Activated CD4-positive, alpha-beta T cell treated with anti-CD3 and anti-CD28 coated beads, Interleukin-2, amount 50 U/mL, for 24 hours (primary cell): ENCODE measurements at places on chromosomes 13 and 19.

DNA sequence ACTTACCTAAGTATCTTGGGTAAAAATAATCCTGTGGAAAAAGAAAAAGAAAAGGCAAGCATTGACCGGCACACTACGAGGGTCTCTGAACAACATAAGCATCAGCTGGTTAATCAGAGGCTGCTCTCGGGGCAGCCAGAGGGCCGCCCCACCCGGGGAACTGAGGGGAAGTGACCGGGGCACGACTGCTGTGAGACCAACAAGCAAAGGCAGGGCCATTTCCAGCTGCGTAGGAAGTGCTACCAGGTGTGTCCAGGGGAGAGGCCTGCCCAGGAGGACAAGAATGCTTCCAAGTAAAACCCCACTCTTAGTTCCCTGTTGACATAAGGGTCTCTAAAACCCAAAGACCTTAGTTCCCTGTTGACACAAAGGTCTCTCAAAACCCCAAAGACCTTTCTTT is 15.9 kb downstream of the GAS6 start:
- no peak for DNase-seq

DNA sequence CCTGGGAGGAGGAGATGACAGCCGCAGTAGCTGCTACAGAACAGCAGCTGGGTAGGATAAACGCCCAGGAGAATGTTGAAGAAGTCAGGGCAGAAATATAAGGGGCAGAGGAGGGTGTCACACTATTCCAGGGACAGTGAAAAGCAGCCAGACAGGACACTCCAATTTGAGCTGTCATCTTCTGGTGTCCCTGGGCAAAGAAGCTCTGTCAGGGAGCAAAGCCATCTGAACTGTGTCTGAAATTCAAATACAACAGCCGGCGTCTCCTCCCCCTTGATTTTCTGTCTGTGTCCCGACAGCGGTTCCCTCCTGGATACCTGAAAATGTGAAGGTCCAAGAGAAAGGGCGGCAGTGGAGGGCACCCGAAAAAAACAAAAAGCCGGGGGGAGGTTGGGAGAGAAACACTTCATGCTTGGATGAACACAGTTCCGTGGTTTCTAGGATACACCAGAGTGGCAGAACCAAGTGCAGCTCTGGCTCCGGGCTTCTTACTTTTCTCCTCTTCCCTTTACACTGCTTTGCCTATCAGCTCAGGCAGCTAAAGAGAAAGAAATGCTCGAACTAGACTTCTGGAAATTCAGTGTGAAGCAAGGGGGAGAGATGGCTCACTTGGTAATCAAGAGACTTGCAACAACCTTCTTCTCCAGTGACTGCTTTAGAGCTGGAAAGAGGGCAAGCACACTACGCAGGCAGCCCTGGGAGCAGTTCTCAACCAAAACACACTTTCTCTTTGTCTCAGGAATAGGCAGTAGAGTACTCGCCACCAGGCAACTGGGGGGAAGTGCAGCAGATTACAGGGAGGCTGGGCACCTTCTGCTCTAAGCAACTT is 465.6 kb downstream of the ITGBL1 start:
- DNase-seq, result no peak

DNA sequence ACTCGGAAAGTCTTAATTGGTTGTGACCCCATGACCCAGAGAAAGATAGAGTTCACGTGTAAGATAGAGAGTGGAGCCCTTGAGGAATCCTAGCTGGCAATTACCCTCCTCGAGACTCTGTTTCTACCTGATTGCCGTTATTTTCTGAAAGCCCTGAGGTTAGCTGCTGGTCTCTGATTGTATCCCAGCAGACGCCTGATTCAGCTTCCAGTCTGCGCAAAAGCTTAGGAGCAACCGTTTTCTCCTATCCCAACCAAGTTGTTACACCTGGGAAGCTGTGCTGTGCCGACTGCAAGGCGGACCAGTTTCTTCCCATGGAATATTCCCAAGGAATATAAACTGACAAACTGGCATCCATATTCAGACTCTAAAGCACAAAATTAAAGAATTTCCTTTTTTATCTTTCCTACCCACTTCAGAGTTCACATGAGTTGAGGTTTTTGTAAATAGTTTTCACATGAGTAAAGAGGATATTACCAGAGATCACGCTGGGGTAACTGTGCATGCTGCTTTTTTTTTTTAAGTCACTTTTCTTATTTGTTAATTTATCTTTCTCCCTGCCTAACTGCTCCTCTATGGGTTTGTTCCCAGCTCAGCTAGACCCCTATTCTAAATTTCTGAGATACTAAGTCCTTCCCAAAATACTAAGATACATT is 1.5 kb upstream of the TRPC4 start:
- no peak for DNase-seq

DNA sequence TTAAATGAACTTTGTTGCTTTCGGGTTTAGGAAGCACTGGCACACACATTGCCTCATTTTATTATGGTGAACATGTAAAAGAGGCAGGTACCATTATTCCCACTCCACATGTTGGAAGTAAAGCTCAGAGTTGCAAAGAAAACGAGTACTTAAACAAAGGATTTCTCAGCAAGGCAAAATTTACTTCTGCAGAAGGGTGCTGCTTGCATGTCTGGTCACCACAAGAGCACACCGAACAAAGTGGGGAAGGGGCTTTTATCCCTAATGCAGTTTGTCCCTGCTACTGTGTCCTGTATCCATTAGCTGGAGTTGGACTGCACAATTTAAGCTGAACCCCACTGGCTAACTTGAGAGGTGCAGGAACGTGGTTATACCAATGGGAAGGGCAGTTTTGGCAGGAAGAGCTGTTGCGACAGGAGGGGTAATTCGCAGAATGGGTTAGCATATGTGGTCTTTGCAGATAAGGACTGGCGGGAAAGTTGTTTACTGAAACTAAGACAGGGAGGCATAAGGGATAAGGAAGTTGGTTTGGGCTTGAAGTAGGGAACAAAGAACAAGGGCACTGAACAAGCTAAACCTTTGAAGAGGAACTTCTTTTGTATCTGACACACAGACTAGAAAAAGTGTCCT is 545.5 kb downstream of the UQCRFS1 start:
- DNase-seq, result no peak

DNA sequence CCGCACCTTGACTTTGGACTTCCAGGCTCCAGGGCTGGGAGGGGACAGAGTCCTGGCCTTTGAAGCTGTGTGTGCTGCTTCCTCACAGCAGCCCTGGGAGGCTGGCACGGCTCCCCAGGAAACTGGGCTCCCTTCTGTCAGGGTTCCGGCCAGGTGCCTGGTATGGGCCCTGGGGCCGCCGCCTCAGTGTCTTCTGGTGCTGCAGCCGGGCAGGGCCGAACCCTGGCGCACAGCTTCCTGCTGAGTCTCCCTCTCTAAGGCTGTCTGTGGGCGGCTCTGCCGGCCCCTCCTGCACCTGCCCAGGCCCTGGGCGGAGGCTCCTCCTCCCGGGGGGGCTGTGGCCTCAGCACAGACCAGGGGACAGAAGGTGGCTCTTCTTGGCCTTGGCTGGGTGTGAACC is 32.4 kb downstream of the GPX4 start:
- DNase-seq, result no peak

DNA sequence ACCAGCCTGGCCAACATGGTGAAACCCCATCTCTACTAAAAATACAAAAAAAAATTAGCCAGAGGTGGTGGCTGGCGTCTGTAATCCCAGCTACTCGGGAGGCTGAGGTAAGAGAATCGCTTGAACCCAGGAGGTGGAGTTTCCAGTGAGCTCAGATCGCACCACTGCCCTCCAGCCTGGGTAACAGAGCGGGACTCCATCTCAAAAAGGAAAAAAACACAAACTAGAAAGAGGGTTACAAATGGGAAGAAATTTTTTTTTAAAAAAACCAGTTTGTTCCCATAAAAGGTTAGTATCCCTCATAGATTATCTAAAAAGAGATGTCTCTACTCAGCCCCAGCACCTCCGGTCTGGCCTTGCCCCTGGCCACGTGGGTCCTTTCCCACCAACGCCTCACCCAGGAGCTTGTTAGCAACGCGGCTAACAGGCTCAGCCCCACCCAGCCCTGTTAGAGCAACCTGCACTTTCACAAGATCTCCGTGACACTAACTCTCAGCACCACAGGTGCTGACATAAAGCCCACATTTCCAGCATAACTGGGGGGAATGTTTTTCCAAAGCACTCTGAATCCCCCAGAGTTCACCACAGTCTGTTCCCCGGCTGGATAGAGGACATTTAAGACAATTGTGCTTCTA is 4.3 kb downstream of the DMKN start:
- DNase-seq, result no peak

GRCh38 chr19:38898788-38899446 is 501 bp downstream of the SIRT2 start:
- DNase-seq, result no peak

- no peak for DNase-seq
These were observed 437.9 kb downstream of the FOXO1 start for GRCh38 chr13:40228496-40228895.

- DNase-seq, result peak; percentile 58
These were observed 8.4 kb downstream of the PEAK3 start for GRCh38 chr19:2273356-2274184.

GRCh38 chr13:36418022-36418805 is 14.1 kb upstream of the CCNA1 start:
- no peak for DNase-seq

DNA sequence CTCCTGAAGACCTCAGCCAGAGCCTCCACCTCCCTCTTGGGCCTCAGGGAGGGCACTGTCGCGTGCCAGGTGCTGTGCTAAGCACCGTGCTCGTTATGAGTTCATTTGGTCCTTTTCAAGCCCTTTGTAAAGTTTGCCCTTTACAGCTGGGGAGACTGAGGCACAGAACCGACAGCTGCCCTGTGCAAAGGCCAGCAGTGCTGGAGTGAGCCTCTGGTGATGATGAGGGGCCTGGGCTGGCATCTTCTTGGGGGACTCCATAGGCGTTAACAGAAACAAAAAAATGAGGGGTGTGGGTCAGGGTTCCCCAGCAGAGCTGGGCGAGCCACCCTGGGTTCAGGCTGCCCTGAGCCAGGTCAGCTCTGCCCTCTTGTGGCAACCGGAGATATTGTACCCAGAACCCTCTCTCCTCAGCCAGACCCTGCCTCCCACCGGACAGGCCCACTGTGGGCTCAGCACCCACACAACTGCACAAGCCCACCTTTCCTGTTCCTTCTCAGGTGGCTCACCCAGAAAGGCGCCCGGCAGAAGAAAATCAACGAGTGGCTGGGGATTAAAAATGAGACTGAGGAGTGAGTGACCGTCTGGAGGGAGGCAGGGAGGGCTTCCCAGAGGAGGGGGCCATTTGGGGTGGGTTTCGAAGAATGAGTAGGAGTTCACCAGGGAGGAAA is 5.5 kb upstream of the IFI30 start:
- DNase-seq, result no peak

DNA sequence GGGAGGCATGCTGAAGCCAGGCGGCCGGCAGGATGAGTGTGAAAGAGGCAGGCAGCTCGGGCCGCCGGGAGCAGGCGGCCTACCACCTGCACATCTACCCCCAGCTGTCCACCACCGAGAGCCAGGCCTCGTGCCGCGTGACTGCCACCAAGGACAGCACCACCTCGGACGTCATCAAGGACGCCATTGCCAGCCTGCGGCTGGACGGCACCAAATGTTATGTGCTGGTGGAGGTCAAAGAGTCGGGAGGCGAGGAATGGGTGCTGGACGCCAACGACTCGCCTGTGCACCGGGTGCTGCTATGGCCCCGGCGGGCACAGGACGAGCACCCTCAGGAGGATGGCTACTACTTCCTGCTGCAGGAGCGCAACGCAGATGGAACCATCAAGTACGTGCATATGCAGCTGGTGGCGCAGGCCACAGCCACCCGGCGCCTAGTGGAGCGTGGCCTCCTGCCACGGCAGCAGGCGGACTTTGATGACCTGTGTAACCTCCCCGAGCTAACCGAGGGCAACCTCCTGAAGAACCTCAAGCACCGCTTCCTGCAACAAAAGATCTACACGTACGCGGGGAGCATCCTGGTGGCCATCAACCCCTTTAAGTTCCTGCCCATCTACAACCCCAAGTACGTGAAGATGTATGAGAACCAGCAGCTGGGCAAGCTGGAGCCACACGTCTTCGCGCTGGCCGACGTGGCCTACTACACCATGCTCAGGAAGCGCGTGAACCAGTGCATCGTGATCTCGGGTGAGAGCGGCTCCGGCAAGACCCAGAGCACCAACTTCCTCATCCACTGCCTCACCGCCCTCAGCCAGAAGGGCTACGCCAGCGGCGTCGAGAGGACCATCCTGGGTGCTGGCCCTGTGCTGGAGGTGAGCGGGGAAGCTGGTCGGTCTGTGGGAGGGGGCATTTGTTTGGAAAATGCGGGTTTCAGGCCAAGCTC is 26.4 kb downstream of the MYO9B start:
- DNase-seq, result no peak

- DNase-seq, result no peak
These were observed 839 bp upstream of the CKAP2 start for GRCh38 chr13:52454459-52454819.

- DNase-seq, result no peak
These were observed 57.9 kb upstream of the PCDH8 start for GRCh38 chr13:52906122-52906903.

DNA sequence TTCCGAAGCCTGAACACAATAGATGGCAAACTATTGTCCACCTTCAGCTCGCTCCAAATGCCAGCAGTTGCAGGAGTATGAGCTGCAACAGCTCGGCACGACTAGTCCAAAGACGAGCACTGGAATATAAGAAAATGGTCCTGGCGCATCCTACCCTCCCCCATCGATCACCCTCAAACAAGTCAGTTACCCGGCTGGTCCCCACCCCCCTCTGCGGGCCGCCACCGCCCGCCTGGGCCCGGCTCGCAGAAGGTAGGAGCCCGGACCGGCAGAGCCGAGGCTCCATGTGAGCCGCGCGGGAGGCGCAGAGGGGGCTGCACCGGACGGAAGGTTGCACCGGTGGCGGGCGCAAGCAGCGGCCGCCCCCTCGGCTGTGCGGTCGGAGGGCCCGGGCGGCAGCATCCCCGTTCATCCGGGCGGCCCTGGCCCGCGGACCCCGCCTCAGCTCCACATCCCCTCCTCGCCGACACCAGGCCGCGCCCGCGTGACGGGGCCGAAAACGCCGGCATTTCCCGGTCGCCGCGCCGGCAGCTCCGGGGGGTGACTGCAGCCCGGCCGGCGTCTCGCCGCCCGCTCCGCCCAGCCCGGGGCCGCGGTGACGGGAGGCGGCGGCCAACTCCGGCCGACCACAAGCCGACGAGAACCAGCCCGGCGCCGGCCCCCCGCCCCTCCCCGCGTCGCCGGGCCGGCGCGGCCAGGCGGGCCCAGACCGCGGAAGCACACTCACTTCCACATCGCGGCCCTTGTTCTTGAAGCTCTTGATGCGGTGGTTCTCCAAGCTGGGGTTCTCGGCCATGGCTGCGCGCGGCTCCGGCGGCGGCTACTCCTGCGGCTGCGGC is 552 bp downstream of the KPNA3 start:
- DNase-seq, result peak; percentile 28

DNA sequence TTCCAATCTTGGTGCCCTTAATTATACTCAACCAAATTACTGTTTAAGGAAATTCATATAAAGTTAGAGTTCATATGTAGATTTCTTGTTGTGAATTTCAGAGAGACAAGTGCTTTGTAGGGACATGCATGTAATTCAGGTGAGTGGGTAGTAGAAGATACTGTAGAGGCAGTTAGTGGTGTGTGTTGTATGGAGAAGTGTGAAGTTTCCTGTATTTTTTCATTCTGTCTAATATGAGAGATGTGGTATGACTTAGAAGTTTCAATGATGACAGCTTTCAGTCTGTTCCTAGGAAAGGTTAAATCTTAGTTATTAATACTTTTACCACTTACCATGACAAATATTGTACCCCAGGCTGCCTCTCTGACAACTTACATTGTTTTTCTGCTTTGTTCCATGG is 294.2 kb downstream of the TDRD3 start:
- DNase-seq, result no peak

GRCh38 chr13:32297206-32297605 is 18.0 kb downstream of the ZAR1L start:
- no peak for DNase-seq
